ENCODE measurements at places on chromosomes 11 and 22.

DNA sequence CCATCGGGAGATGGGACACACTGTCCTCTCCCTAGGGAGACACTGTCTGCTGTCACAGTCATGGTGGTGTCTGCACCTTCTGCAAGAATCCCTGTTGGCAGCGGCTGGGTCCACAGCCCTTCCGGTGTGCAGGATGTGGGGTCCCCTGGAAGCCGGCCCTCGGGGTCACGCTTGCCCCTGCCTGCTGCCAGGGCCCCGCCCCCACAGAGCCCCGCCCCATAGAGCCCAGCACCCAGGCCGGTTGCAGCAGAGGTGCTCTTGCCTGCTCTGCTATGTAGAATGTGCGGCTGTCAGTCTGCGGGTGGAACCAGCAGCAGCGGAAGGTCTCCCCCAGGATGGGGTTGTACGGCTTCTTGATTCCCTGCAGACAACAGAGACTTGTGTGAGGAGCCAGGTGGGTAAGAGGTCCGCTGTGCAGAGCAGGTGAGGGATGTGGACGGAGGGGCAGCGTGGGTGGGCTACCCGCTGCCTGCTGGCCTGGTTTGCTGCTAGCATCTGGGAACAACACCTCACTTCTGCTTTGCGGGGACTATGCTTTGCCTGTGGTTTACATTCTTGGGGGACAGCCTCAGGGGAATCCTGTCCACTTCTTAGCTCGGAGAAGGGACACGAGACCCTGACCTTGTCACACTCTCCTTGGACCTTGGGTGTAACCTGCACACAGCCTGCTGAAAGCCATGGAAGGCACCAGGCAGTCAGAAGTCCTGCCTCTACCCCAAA is 44.9 kb upstream of the CARS1 start:
- no peak for DNase-seq

GRCh38 chr11:69022260-69022659 is 9.2 kb upstream of the MRGPRF start:
- DNase-seq = no peak

GRCh38 chr11:76888989-76889388 is 28.3 kb downstream of the ACER3 start:
- no peak for DNase-seq

DNA sequence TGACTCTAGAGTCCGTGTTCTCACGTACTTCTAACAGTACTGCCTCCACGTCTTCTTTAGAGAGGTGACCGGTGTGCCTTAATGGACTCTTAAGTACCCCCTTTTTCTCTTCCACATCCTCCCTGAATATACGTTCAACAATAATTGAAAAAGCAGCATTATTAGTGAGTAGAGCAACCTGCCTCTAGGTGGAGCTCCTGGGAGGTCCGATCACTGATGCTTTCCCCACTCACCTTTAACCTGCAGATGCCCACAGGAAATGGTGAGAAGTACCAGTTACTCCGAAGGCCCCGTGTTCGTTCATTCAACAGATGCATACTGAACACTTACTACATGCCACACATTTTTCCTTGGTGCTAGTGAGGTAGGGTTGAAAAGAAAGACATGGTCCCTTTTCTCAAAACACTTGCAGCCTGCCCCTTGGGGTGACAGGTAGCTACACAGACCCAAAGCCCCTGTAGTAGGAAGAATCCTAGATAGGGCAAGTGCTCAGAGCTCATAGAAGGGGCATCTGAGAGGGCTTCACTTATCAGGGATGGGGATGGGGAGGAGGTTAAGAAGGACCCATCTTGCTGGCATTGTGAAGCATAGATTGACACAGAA is 72.7 kb downstream of the FEZ1 start:
- DNase-seq = peak; percentile 68

GRCh38 chr22:24683691-24684090 is 80.7 kb downstream of the GGT1 start:
- DNase-seq = no peak

DNA sequence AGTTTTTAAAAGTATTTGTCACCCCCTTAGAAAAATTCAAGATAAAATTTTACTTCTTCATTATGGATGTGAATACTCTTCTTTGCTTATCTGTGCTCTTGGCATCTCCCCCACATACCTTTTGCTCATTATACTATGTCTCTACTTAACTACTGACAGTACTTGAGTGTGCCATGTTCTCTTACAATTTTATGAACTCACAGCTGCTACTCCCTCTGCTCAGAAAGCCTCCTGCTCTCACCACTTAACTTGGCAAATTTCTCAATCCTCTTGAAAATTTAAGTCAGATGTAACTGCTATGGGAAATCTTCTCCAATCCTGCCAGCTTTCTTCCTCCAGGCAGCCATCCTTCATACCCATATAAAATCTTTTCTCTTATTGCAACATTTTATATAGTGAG is 163.4 kb downstream of the CNTN5 start:
- no peak for DNase-seq

- no peak for DNase-seq
Measured at GRCh38 chr22:47629791-47630655, 867.6 kb downstream of the TBC1D22A start.

- DNase-seq = peak; percentile 90
Measured at GRCh38 chr11:128956401-128957201, 13.9 kb upstream of the TP53AIP1 start.

- DNase-seq = no peak
Measured at GRCh38 chr11:57699813-57700212, 12.2 kb downstream of the MED19 start.

- DNase-seq = no peak
Measured at GRCh38 chr22:50400406-50400805, 57.3 kb downstream of the PPP6R2 start.

DNA sequence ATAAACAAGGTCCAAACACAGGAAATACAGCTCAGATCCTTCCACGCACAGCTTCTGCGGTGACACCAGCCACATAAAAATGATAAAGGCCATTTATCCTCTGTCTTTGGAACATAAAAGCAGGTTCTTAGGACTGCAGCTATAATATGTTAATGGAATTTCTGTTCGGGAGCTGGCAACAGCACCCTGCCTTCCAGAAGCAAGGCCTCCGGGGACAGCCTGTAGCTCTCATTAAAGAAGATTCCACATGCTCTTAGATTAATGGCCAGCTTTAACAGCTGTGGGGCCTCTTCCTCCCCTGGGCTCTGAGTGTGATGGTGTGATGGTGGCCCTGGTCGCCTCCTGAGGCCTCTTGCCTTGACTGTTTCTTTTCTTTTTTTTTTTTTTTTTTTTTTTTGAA is 137.3 kb downstream of the CACNA1I start:
- DNase-seq = no peak

DNA sequence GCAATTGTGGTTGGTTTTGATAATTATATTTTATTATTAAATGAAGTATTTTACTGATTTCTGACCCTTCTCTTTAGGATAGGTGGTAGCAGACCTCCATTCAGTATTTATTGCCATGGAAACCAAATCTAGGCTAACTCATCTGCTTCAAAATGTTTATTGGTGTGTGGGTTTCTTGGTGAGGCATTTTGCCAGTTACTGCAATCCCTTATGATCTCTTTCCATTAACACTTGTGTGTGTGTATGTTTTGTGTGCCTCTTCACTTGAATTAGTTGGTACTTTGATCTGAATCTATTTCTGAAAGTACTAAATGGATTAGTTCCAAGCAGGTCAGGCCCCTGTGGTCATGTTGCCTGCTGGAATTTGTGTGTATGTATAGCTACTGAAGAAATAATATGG is 184.4 kb upstream of the C11orf87 start:
- DNase-seq = no peak

GRCh38 chr22:17842386-17842785 is 68.1 kb upstream of the BID start:
- no peak for DNase-seq

DNA sequence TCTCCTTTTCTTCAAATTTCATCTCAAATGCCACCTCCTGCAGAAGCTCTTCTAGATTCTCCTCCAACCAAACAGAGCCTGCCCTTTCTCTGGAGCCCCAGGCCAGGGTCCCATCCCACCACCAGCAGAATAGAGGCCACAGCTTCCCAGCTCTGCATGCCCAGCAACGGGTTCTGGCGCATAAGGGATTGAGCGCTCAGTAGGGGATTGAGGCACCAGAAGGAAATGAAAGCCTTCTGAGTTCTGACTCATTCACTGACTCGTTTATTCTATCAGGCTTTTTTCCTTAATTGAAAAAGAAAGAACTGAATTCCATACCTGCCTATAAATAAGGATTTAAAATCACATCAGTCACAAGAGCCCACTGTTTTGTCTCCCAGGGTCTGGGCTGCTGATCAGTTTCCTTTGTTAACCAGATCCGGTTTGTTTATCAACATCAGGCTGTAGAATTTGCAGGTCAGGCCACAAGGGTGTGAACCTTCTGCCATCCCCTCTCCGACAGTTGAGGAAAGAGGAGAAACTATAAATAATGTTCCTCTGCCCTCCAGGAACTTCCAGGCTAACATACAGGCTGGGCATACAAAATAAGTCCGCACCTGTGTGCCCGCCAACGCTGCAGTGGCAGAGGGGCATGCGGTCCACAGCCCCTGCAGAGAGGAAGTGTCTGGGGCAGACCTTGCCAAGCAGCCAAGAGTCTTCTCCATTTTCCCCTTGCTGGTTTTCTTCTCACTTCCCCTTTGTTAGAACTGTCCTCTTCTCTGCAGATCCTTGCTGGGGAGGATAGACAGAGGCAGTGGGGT is 63.5 kb upstream of the PRDM11 start:
- no peak for DNase-seq

DNA sequence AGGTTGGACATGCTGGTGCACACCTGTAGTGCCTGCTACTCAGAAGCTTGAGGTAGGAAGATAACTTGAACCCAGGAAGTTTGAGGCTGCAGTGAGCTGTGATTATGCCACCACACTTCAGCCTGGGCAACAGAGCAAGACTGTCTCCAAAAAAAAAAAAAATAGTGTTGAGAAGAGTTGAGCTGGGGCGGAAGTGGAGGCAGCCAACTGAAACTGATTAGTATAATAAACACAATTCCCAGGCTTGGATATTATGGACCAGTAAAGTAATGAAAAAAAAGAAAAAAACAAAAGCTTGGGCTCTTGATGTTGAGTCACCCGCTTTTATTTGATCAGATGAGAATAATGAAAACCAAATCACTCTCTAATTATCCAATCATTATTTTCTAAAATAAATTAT is 21.0 kb downstream of the LDLRAD3 start:
- no peak for DNase-seq

DNA sequence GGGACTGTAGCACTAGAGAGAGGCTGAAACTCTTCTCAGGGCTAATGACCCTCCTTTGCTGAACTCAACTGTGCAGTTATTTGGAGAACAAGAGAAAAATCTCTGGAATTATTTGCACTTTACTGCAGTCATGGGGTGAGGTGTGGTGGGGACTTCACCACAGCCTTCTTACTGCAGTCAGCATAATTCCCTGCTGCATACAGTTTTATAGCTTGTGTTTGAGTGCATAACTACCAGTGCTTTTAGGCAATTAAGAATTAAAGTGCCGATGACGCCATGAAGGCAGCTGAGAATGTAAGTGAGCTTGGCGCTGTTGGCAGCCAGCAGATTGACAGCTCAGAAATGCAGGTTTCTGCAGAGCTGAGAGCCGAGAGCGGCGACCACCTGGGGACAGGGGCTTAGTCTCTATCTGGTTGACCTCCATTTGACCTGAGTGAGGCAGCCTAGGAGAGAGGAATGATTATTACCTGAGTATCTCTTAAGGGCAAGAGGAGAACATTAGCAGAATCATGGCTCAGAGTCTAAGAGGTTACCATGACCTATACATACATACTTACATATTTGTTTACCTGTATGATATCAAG is 830.0 kb downstream of the NTM start:
- no peak for DNase-seq

GRCh38 chr22:22684580-22685561 is 40.5 kb downstream of the GGTLC2 start:
- DNase-seq = peak; percentile 44

DNA sequence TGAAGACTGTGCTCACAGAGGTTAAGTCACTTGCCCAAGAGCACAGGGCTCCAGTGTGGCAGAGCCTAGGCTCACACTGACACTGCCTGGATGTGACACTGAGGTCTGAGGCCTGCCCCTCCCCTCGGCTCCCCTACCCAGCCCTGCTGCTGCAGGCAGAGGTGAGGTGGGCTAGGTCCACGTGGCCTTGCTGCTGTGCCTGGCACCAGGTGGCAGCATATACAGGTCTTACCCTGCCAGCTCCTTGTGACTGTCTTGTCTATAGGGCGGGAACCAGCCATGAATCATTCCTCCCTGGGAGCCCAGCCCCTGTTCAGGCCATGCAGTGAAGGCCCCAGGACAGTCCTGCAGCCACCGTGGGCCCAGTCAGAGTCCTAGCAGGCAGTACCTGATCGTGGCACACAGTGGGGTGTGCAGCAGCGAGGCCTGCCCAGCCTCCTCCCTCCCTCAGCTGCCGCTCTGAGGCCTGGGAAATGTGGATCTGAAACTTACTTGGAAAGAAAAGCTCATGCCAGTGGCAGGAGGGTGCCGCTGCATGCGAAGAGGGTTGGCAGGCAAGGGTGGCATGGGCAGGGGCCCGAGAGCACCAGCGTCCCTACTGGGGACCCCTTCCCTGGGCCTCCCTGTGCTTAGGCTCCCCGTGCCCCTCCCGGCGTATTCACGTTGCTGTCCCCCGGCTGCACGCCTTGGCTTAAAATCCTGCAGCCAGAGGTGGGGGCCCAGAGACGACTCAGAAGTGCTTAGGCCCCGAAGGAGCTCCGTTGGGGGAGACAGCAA is 1.2 kb upstream of the CERK start:
- DNase-seq = peak; percentile 92

- peak; percentile 13 for DNase-seq
Measured at GRCh38 chr11:27200779-27201453, 160.3 kb downstream of the BBOX1 start.

DNA sequence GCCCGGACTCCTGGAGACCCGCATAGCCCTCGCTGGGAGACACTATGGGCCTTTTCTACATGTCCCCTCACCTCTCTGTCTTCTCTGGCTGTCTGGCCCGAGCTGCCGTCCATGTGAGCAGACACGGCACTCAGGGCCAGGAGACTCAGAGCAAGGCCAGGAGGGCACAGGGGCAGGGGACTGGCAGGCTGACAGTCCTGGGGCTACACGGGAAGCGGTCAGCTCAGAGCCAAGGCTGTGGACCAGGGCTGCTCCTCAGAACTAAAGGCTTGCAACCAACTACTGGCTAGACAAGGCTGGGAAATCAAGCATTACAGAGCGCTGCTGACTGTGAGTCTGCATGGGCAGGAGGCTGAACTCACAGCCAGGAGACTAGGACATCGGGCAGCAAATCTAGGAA is 56.1 kb upstream of the CDON start:
- no peak for DNase-seq

DNA sequence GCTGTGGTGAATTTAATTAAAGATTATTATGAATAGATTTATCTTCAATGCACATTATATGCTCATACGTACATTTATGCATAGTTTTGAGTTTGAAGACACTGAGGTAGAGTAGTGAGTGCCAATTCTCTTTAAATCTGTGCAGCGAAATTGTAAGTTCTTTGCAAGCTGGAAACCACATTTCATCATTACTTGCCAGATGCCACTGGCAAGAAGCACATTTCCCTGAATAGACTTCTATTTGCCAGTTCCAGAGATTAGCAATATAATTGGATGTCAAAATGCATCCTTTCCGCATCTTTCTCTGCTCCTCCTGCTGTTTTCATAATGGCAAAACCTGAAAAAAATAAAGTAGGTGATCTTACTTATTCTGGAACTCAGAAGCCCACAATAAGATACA is 448.0 kb downstream of the LUZP2 start:
- DNase-seq = no peak
